Activated effector memory CD4-positive, alpha-beta T cell treated with anti-CD3 and anti-CD28 coated beads, Interleukin-2, amount 50 U/mL, for 16 hours (primary cell): ENCODE measurements at places on chromosomes 3 and 15.

GRCh38 chr3:187767266-187768012, 22.2 kb upstream of the BCL6 start:
- DNase-seq = no peak

GRCh38 chr15:46408312-46408711, 773.5 kb downstream of the SQOR start:
- DNase-seq = no peak

GRCh38 chr15:68421798-68422402, 10.1 kb downstream of the ITGA11 start:
- no peak for DNase-seq

DNA sequence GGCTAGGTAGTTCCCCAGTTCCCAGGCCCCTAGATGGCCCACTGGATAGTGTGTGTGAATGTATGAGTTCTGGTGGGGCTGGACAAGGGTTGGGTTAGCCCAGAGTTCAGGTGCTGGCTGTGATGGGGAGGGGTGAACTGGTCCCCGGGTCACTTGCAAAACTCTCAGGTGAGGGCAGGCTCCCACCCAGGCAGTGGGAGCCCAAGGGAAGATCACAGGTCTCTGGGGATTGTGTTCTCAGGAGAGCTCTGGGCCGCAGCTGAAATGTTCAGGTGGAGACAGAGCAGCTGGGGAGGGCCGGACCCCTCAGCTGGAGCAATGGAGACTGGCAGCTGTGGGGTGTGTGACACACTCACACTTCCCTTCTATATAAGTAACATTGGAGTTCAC, 12.8 kb upstream of the FAM98B start:
- no peak for DNase-seq

DNA sequence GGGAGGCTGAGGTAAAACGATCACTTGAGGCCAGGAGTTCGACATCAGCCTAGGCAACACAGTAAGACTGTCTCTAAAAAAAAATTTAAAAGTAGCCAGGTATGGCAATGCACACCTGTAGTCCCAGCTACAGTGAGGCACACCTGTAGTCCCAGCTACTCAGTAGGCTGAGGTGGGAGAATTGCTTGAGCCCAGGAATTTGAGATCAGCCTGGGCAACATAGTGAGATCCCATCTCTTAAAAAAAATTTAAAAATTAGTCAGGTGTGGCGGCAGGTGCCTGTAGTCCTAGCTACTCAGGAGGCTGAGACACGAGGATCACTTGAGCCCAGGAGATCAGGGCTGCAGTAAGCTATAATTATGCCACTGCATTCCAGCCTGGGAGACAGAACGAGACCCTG, 6.8 kb downstream of the MESD start:
- DNase-seq = no peak

DNA sequence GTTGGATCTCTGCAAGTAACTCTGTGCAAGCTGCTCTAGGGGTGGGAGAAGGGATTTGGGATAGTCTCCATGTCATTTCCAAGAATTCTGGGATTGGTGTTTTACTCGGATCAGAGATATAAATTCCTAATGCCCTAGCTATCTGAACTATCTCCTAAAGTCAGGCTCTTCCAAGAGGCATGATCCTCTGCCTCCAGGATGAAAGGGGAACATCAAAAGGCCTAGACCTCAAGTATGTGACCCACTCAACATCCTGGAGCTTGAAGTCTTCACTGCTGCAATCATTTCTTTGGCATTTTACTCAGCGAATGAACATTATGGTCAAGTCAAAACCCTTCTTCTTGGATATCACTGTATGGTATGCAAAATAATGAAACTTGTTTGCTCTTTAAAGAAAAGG, 104.5 kb downstream of the CEMIP start:
- DNase-seq = no peak

- no peak for DNase-seq
Observed at GRCh38 chr15:84653584-84653909, 536 bp downstream of the WDR73 start.

GRCh38 chr3:61725851-61726333, 164.5 kb downstream of the PTPRG start:
- no peak for DNase-seq

GRCh38 chr3:122777563-122777962, 16.1 kb downstream of the HSPBAP1 start:
- DNase-seq = no peak

DNA sequence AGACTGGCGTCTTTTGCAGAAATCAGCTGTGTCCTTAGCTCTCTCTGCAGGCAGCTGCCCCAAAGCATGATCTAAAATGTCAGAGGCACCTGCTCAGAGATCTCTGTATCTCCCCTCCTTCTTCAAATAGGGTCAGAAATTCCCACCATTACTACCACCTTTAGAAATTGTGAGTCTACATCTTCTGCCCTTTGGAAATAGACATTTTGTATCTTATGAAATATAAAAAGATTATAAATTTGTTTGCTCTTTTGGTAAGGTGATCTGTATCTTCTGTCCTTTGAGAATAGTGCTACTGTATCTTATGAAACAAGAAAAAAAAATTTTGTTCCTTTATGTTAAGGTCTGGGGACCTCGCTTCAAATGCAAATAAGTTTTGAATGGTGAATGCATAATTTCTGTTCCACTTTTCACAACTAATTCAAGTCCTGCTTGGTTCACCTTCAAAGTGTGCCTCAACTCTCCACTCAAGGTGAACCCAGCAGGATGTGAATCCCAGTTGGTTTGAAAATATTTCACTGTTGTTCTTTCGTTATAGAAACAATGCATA, 28.3 kb upstream of the GPD1L start:
- DNase-seq = no peak

GRCh38 chr3:64578797-64579196, 109.0 kb downstream of the ADAMTS9 start:
- DNase-seq = no peak

DNA sequence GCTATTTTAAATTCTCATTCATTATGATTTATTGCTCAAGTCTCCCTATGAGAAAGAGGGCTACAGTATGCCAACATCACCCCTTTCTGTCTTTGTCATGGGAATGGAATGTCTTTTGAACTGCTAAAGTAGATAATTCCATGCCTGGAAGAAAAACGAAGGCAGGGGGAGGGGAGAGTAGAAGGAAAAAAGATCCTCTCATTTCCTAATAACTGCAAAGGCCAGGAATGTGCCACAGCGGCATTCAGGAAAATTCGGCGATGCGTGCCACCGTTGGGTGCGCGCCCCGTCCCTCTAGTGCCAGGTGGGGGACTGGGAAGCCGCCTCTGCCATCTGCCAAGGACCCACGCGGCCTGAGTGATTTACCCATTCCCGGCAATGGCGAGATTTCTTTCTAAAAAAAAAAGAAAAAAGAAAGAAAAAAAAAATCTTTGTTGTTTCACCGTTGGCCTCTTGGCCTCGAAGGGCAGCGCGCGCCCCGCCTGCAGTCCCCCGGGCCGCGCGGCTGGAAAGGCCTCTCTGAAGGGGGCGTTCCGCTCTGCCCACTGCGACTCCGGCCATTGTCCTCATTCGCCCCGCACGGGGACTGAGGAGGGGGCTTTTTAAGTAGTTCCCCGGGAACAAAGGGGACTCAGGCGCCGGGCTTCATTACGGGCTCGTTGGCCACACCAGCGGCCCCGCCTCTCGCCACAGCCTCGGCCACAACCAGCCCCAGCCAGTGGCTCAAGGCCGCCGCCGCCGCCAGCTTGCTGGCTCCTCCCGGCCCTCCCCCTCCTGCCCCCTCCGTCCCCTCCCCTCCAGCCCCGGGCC, 54.5 kb downstream of the CPN2 start:
- DNase-seq = peak; percentile 54

DNA sequence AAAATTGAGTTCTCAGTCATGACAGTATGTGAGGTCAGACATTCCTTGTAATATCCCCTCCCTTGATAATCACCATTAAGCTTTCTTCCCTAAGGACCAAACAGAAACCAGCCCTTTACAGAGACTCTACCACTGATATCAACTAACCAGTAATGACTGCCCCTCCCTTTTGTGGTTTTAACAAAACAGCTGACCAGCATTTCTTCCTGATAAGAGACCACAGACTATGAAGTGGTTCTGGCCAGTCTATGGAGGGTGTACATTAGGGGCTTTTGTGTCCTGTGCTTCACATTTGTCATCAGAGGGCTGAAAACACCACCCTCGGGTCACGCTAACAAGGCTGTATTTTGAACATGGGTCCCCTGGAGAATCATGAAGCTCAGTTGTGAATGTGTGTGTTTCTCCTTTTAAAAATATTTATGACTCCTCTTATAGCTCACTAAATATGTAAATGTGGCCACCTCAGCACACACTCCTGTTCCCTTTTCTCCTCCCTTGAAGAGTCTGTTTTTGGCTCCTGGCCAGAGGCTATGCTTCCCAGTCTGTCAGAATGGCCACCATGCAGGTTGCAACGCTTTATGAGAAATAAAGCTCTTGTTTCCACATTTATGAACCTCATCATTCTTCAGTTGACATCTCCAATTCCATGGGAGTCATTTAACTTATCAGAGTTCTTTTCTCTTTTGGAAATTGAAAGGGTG, 239.3 kb downstream of the CPNE4 start:
- DNase-seq = no peak

- DNase-seq = no peak
Observed at GRCh38 chr3:155093261-155093660, 13.1 kb downstream of the MME start.

- no peak for DNase-seq
Observed at GRCh38 chr15:86073281-86073680, 6.4 kb upstream of the AGBL1 start.

GRCh38 chr3:32862247-32862935, 44.6 kb downstream of the TRIM71 start:
- no peak for DNase-seq

DNA sequence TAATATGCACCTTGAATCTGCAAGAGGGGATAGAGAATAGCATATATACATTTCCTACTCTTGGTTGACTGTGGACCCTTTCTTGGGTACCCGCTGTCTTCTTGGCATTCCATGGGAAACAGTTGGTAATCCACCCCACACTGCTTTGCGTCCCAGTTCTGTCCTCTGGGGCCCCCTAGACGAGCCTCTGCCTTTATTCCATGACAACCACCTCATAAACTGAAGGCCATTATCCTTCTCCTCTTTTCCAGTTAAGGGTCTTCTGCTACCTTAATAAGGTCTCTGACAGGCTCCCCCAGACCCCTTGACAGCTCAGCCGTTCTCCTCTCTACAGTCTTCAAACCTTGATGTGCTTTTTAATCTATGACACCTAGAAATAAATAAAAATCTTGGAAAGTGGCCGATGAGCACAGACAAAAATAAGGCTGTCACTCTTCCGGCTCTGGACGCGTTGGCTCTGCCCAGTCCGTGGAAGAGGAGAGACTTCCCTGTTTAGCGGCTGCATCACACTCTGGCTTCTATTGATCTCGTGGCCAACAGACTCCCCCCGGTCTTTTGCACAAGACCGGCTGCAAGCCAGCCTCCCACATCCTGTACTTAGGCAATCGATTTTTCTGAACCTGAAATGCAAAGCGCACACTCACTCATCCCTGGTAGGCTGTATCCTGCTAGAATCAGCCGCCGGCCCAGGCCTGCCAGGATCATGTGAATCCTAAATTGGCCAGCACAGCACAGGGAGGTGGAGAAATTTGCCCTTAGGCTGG, 251.0 kb upstream of the TLE3 start:
- DNase-seq = no peak

GRCh38 chr3:49654955-49655556, 19.1 kb upstream of the APEH start:
- no peak for DNase-seq

GRCh38 chr3:185677146-185677829, 91.2 kb downstream of the SENP2 start:
- DNase-seq = no peak

DNA sequence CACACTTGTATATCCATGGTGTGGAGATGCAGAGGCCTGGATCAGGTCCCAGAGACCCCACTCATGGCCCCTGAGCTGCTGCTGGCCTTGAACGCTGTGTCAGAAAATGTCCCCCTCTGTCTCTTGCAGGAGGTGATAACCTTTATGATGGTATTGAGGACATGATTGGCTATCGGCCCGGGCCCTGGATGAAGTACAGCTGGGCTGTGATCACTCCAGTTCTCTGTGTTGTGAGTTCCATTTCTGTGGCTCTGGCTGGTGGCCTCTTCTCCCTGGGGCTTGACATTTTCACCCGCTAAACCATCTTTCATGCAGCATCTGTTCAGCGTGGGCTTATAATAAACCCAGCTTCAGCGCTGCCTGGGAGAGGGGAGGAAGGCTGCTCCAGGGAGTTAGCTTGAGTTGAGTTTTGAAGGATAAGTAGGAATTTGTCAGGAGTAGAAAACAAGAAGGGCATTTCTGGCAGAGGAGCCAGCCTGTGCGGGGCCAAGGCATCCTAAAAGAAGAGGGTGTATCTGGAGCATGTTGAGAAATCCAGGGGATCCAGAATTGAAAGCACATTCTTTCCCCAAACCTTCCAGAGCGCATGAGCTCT, 61.1 kb downstream of the GRIP2 start:
- no peak for DNase-seq

DNA sequence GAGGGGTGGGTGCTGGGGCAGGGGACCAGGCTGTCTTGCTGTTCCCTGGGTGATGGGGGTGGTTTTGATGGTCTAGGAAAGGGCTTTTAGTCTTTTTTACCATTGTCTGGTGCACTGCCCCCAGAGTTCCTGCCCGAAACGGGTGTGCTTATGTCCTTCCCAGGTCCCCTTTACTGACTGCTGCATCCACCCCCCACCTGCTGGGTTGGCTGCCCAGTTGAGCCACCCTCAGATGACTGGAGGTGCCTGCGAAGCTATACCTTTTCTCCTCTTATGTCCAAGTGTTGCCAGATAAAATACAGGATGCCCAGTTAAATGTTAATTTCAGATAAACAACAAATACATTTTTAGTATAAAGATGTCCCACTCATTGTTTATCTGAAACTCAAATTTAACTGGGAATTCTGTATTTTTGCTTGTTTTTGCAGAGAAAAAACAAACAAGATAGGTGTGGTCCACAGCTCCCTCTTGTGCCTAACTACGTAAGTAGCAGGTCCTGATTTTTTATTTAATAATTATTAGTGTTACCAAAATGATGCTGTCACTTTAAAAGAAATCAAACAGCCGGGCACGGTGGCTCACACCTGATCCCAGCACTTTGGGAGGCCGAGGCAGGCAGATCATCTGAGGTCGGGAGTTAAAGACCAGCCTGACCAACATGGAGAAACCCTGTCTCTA, 6.1 kb upstream of the RPP14 start:
- DNase-seq = no peak

GRCh38 chr15:79804838-79805237, 92.0 kb downstream of the MTHFS start:
- DNase-seq = no peak

- no peak for DNase-seq
Observed at GRCh38 chr3:194328053-194328657, 23.0 kb downstream of the CPN2 start.

DNA sequence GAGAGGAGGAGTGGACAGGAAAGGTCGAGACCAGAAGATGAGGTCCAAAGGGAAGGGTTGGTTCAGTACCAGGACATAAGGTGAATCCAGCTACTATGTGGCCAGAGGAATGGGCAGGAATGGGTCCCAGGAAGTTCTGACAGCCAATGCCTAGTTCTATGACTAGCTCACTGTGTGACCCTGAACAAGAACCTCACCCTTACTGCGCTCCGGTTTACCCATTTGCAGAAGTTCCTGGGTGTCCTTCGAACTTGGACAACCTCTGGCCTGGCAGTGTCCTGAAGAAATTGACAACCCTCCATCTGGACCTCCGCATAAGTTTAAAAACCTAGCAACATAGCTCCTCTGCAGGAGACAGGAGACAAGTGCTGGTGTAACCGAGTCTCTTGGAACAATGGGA, 12.2 kb upstream of the PSTPIP1 start:
- DNase-seq = no peak
